ENCODE measurements at places on chromosomes 5 and 9.
A peak's percentile ranks its signal among the peaks of the same experiment; 100 is the strongest.

GRCh38 chr5:133240425-133241091 lies 188.7 kb downstream of the HSPA4 start:
- DNase-seq: no peak

GRCh38 chr9:32877639-32878217 lies 94.4 kb downstream of the TMEM215 start:
- no peak for DNase-seq

GRCh38 chr5:96752341-96753016 lies 55.3 kb downstream of the ERAP1 start:
- DNase-seq: peak; percentile 70

- no peak for DNase-seq
Measured at GRCh38 chr9:123637945-123638634, 282.1 kb downstream of the CRB2 start.

DNA sequence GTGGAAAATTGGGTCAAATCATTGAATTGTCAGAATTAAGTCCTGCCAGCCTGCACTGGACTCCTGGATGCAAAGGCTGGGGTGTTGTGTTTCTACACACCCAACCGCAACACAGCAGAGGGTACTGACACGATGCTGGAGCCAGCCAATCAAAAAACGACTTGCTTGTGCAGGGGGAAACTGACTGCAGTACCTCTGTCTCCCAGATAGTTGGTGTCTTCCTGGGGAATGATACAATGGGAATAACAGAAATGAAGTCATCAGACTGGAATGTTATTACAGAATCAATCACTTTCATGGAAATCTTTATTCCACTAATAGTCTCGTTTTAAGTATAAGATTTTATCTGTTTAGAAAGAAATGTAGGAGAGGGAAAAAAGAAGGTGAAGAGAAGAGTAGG lies 330.3 kb downstream of the MLLT3 start:
- no peak for DNase-seq

DNA sequence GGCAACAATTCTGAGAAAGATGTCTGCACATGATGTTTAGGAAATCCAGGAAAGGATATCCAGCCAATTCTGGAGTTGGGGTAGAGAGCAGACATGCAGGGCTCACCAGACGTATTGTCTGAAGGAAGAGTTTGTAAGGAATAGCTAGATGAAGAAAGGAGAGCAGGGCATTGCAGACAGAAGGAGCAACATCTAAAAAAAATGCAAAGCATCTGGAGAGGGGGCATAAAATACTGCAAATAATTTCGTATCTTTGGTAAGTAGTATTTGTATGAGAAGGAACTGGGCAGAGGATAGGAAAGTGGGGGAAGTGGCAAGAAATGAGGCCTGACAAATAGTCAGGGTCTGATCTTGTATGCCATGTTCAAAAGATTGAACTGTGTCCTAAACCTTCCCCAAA lies 74.8 kb downstream of the MACIR start:
- DNase-seq: no peak

GRCh38 chr9:8114826-8115225 lies 315.2 kb upstream of the DMAC1 start:
- DNase-seq: no peak

- no peak for DNase-seq
Measured at GRCh38 chr9:98994172-98995058, 50.7 kb downstream of the COL15A1 start.

- no peak for DNase-seq
Measured at GRCh38 chr5:65209341-65209740, 272.4 kb downstream of the ADAMTS6 start.

DNA sequence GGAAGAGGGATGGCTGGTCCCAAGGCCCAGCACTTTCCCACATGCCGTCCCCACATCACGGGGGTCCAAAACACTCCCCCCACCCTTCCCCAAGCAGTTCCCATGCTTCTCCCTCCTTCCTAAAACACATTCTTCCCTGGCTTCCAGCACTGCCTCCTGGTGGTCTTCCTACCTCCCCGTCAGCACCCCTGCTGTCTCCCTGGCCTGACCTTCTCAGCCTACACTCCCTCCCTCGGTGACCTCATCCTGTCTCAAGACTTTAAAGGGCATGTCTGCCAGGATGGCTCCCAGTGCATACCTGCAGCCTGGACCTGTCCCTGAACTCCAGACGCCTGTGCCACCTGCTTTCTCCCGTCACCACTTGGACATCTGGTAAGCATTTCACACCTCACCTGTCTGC lies 4.3 kb upstream of the NCS1 start:
- no peak for DNase-seq

DNA sequence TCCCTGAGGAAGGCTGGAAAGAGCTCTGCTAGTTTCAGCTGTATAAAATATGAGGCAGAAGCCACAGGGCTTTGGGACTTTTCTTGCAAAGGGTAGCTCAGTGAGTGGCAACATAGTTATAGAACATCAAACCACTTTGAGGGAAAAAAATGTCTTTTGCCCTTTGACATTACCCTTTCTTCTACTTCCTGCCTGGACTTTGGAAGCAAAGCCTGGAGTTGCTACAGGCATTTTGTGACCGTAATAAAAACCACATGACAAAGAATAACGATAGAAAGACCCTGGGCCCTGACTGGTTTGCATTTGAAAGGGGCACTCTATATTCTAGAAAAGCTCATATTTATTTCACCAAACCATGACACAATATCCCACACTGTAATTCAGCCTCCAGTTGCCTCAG lies 440.9 kb downstream of the DIRAS2 start:
- no peak for DNase-seq

- peak; percentile 75 for DNase-seq
Measured at GRCh38 chr9:76873056-76873792, 32.7 kb downstream of the PRUNE2 start.

DNA sequence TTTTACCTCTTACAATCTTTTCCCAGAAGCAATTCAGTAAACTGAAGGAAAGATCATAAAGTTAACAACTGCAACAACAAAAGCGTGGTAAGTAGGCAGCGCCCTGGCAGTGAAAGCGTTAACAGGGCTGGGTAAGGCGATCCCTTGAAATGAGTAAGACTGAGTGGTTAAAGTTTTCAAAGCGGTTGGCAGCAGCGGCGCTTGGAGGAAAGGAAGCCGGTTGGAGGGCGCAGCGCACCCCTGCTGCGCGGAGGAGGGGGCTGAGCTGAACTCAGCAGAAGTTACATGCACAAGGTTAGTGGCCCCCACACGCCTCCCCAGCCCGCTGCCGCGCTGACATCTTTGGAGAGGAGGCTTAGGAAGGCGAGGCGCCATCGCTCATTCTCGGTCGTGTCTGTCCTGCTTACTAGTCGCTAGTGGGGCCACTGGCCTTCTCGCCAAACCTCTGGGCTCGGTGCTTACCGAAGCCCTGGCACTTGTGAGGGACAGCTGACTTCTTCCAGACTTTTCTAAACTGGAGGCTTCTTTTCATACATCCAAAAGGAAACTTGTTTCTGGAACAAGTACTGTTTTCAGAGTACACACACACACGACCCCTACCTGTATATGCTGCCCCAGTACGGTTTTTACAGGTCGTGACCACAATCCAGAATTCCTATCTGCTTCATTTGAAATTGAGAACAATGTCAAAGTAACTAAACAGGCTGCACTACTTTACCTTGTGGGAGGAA lies at the start of gene SH3RF2:
TSS of gene SH3RF2 (plus strand) at position 178 of the 731 bp plus-strand sequence. CDS start 1,351 bp downstream, outside the sequence.
- no peak for DNase-seq

DNA sequence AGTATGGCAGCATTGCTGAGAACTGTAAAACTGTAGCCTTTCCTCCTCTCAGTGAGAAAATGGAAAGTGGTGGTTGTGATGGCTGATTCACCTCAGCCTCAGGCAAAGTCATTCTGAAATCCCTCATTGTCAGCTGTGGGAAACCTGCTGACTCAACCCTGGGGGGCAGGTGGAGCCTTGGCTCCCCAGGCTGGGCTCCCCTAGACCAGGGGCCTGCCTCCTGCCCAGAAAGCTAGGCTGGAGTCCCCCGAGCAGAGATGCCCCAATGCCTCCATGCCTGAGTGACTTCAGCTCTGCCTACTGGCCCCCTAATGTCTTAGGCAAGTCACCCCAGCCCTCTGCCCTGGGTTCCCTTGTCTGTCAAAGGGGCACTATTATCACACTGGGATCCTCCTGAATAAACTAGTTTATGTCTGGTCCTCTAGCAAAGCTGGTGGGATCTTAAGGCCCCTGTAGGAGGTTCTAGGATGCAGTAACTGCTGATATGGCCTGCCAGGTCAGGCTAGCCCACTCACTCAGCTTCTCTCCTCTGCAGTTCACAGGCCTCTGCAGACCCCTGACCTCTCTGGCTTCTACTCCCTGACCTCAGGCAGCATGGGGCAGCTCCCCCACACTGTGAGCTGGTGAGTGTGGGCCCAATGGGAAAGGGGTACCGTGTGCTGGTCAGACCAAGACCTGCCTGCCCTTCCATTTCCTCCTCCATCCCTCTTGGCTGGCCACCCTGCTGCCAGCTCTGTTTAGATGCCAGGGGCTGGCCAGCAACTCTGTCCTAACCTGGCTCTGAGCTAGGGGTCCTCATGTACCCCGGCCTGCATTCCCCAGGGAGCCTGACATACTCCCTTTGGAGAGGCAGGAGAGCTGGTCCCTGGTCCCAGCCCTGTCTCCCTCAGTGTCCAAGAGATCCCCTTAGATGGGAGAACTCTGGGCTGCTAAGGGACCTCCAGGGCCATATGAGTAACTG lies 24.2 kb downstream of the TCF7 start:
- no peak for DNase-seq

DNA sequence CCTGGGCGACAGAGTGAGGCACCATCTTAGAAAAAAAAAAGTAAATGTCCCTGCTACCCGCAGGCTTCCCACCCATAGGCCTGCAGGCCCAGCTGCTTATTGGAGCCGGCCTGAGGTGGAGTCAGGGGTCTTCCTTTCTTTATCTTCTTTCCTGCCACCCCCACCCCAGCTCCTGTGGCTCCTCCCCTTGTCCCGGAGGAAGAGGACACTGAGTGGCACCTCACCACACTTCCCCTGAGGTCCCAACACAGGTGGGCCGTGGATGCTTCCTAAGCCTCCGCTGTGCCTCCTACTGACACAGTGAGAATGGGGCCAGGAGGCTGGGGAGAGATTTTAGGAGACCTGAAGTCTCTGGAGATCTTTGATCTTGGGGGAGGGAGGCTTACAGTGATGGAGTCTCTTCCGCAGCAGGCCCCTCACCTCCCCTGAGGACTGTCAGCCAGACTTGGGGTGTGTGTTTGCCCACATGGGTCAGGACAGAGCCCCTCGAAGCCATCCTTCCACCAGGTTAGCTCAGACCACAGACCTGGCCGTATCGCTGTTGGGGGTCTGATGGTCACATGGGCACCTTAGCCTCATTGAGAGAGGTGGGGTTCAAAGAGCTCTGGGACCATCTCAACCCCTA lies 135.4 kb upstream of the IER5L start:
- DNase-seq: no peak

GRCh38 chr5:180519098-180519497 lies 24.9 kb downstream of the CNOT6 start:
- DNase-seq: no peak

- no peak for DNase-seq
Measured at GRCh38 chr5:171540865-171541264, 121.4 kb downstream of the FGF18 start.

DNA sequence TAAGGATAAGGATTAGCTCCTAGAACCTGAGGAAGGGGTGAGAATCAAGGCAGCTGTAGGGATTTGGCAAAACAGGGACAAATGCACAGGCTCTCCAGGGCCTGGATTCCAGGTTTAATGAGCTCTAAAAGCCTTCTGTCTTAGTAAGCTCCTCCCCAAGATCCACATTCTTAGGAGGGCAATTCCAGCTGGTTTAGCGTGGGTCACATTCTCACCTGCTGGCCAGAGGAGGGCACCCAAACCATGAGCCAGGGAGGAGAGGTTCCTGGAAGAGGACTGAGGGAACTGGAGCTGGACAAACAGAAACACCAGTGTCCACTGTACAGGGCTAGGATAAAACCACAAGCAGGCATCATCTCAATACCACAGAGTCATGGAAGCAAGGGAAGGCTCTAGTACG lies 480.0 kb downstream of the CCDC171 start:
- no peak for DNase-seq

DNA sequence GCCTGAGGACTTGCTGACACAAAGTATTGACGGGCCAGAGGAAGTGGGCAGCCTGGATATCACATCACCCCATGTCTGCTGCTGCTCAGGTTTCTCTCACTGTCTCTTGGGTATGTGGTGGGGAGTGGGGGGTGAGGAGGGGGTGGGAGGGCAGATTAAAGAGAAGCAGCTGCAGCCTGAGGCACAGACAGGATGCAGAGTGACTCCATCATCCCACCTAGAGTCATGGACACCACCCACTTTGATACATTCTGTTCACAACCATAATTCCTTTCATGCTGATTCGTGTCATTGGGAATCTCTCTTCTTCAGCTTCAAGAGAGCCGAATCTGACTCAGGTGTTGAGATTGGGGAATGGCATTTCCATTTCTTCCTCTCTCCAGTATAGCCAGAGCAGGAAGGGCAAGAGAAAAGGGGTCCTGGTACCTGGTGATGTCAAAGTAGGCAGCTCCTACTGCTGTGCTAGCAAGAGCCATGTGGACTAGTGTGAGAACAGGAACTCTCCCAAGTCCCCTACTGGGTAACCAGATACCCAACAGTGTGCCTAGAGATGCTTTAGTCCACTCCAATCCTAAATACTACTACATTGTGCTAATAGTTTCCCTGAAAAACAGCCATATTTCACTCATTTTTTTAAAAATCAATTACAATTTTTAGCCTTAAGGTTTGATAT lies 22.4 kb downstream of the GRAMD2B start:
- no peak for DNase-seq

DNA sequence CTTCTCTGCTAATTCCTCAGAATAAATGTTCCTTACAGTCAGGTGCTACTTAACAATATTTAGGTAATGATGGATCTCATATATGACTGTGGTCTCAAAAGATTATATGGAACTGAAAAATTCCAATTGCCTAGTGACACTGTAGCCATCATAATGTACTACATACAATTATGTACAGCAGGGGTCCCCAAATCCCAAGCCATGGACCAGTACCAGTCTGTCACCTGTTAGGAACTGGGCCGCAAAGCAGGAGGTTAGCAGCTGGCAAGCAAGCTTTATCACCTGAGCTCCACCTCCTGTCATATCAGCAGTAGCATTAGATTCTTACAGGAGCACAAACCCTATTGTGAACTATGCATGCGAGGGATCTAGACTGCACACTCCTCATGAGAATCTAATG lies 69.6 kb downstream of the NR2F1-AS1 start:
- DNase-seq: no peak

- peak; percentile 35 for DNase-seq
Measured at GRCh38 chr9:110125207-110125751, 82.7 kb downstream of the C9orf152 start.

- no peak for DNase-seq
Measured at GRCh38 chr9:134284273-134284672, 42.0 kb upstream of the RXRA start.

GRCh38 chr9:131731644-131732043 lies 8.2 kb downstream of the RAPGEF1 start:
- no peak for DNase-seq

- no peak for DNase-seq
Measured at GRCh38 chr5:177131352-177132135, 2.0 kb upstream of the NSD1 start.

Data from midbrain (tissue), 1 donor.